ENCODE measurements at places on chromosomes 5 and 9.

- DNase-seq: no peak
These were observed 59.5 kb upstream of the ITGA1 start for GRCh38 chr5:52728224-52728623.

DNA sequence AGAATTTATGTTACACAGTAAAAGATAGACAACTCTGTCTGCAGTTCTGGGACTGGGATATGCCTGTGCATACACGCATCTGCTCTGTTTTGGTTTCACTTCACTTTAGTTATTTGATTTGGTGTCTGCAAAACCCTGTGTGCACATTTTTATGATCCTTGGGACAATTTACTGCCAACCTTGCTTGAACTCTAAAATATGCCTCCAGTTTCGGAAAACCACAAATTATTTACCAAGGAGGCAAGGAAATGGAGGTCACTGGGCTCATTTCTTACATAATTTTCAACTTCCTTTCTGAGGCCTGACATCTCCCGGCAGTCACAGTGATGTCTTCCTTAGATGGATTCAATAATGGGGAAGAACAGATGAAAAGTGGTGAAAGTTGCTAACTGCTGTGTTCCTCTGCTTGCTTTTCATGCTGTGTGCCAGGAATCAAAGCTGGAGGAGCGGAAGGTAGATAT is 61.2 kb upstream of the TAF11L2 start:
- DNase-seq: peak; percentile 24

- no peak for DNase-seq
These were observed 106.8 kb downstream of the PDE6A start for GRCh38 chr5:149837680-149838269.

DNA sequence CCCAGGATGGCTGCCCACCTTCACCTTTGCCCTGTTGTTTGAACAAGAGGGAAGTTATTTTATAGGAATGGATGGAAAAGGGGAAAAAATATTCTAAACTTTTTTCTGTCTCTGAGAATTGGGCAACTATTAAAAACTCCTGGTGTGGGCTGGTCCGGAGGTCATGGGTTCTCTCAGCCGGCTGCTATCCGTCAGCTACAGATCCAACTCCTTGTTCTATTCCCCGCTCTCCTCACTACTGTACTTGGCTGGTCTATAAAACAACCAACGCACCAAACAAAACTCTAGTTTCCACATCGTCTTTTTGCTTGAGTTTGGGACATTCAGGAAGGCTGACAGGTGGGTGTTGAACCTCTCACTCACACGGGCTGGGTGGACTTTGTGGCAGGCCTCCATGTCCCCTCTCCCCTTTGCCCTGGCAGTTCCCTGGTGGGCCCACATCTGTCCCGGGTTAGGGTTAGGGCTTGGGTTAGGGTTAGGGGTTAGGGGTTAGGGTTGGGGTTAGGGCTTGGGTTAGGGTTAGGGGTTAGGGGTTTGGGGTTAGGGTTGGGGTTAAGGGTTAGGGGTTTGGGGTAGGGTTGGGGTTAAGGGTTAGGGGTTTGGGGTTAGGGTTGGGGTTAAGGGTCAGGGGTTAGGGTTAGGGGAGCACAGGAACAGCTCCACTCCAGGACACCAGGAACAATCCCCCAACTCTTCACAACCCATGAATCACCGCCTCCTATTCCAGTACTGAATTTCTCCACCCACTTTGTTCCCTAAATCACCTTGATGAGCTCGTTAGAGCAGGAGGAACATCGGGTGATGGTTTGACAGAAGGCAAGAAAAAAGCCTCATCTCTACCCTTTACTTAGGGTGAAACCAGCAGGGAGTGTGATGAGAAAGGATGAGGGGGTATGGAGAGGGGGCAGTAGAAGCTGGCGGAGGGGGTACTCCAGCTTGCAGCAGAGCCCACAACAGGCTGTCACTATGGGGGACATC is 302.1 kb upstream of the IRX4 start:
- DNase-seq: no peak

- no peak for DNase-seq
These were observed 38.2 kb downstream of the MRPL36 start for GRCh38 chr5:1761453-1761755.

DNA sequence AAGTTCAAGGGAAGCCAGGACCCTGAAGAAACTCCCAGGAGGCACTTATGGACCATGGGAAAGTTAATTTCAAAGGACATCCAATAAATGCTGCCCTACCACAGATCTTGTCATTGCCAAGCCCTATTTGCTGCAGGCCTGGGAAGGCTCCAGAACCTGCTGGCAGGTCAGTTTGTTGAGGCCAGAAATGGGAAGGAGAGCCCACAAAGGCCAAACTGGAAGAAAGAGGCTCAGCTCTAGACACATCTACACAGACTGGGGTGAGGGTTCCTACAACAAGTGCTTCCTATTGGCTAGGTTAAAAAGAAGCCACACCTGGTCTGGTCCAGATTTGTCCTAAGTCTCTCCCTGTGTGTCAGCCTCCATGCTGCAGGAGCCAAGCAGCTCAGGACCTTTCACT is 94.4 kb downstream of the SIL1 start:
- no peak for DNase-seq

DNA sequence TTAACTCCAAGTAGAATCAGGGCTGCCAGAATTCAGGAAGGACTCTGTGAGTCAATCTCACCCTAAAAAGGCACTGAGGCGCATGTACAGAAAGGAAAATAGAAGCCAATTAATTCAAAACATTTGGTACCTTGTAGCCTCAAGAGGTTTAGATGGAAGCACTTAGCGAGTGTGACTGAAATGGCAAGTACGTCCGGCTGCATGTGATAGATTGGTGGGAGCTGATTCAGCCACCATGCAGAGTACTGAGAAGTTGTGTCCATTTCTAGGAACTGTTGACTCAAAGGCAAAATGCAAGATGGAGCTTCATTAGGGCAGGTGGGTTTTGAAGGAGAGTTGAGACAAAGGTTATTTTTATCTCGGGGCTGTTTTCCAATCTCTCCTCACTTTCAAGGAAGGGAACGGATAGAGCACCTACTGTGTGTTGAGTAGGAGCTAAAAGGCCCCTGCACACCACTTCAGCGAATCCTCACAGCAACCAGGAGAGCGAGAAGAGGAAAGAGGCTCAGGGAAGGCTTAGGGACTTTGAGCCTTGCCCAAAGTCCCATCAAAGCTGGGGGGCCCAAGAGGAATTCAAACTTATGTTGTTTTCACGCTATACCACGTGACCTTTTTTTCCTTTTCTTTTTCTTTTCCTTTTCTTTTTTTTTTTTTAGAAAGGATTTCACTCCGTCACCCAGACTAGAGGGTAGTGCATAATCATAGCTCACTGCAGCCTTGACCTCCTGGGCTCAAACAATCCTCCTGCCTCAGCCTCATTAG is 34.6 kb upstream of the CPEB4 start:
- no peak for DNase-seq

GRCh38 chr9:32171339-32171738 is 213.1 kb upstream of the ACO1 start:
- no peak for DNase-seq

GRCh38 chr9:128684325-128685199 is 4.5 kb upstream of the SET start:
- DNase-seq: peak; percentile 69

- no peak for DNase-seq
These were observed 15.2 kb downstream of the FNBP1 start for GRCh38 chr9:130027533-130028365.

- DNase-seq: no peak
These were observed 382.3 kb downstream of the PTPRD start for GRCh38 chr9:10230512-10230911.

DNA sequence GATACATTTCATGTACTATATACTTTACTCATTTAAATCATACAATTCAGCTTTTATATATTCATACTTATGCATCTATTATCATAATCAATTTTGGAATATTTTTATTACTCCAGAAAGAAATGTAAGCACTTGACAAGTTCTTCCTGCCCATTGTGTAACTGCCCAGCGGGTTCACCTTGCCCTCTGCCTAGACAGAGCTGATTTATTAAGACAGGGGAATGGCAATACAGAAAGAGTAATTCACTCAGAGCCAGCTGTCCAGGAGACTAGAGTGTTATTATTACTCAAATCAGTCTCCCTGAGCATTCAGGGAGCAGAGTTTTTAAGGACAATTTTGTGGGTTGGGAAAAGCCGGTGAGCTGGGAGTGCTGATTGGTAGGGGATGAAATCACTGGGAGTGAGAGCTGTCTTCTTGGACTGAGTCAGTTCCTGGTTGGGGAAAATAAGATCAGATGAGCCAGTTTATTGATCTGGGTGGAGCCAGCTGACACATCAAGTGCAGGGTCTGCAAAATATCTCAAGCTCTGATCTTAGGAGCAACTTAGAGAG is 16.1 kb upstream of the SPIN1 start:
- DNase-seq: no peak

GRCh38 chr5:3853362-3853761 is 257.7 kb downstream of the IRX1 start:
- DNase-seq: no peak

DNA sequence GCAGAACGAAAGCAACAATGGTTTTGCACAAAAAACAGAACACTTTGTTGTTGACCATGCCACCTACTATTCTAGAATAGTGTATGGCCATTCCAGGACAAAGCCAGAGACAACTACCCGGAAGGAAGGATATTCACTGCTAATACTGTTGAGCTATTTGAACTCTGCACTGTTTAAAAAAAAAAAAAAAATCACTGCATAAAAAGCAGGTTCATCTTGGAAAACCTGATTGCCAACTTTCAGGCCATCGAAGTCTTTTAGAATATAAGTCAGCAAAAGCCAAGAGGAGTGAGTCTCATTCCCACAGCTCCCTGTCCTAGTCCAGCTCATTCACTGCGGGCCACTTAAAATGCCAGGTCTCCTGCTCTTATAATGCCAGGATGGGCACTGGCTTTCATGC is 4.0 kb downstream of the ENC1 start:
- DNase-seq: no peak

DNA sequence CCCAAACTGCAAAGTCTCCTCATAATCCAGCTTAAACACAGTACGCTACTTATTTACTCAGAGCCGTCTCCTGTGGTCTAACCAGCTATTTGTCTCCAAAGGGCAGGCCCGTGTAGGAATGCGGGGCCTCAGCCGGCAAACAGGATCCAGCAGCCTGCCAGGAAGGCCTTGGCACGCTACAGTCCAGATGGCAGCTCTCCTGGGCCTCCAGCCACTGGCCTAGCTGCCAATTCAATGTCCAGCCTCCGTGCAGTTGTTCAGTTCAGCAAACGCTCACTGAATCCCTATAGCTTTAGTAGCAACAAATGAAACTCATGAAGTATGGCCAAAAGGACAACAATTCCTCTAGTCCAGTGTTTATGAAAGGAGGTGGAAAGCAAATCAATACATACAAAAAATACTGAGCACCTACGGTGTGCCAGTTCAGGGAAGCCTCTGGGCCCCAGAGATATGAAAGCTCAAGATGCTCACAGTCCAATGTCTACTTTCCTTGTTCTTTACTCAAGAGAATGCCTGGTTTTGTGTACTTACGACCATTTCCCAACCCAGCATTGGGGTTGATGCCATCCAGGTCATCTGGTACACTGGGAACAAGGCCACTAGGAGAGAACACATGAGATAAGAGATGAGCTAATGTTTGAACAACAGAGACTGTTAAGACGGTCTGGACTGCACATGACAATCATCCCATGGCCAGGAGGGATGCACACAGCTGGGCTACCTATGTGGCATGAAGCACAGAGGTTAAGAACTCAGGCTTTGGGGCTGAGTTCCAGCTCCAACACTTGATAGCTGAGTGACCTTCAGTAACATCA is 8.3 kb downstream of the CDK5RAP2 start:
- no peak for DNase-seq

GRCh38 chr5:95910521-95910920 is 51.1 kb downstream of the ELL2 start:
- DNase-seq: no peak

DNA sequence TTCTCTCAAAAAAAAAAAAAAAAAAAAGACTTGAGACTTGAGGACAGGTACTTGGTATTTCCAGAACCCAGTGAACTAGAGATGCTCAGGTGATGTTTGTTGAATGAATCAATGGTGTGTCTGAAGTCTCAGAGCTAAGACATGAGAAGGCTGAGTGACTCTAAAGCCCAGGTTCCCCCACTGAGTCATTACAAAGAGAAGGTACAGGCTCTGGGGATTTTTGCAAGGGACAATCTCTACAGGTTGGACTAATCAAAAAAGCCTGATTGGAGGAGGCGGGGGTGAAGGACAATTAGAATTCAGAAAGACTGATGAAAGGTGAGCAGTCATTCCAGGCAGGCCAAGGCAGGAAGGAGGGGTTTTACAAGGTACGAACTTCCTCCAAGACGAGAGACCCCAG is 8.2 kb upstream of the FABP6 start:
- no peak for DNase-seq

DNA sequence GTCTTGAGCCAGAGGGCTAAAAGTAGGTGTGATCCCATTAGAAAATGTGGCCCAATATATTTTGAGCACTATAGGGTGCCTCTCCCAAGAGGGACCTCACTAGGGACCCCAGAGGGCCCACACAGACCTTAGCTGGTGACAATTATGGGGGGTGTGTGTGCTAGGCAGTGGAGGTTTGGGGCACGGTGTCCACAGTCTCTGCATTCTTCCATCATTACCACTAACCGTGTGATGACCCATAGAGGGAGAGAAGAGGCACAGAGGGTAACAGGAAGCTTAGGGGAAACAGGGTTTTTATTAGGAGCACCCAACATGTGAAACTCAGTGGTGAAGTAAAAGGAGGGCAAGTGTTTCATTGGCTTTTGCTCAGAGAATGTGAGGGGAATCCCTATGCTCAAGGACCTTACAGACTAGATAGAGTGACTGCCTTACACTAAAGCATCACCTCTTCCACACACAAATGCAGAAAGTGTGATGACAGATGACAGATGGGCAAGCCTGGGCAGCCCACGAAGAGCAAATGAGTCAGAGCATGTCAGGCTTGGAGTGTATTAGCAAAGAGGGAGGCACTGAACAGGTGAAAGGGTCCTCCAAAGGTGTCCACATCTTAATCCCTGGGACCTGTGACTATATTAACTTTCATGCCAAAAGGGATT is 2.5 kb upstream of the ACTL7A start:
- no peak for DNase-seq

DNA sequence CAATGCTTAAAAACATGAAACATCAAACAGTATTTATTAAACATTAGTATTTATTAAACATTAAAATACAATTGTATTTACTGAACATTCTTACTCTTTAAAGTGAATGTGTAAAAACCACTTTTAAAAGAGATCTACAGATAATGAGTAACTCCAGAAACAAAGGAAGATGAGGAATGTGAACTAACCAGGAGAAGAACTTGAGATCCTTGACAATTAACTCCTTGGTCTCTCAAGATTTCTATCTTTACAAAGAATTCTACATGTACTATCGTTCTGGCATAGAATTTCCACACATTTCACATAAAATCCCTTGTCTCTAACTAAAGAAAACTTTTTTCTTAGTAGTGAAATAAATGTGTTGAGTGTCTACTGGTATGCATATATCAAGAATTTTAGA is 28.7 kb upstream of the IFNE start:
- no peak for DNase-seq

DNA sequence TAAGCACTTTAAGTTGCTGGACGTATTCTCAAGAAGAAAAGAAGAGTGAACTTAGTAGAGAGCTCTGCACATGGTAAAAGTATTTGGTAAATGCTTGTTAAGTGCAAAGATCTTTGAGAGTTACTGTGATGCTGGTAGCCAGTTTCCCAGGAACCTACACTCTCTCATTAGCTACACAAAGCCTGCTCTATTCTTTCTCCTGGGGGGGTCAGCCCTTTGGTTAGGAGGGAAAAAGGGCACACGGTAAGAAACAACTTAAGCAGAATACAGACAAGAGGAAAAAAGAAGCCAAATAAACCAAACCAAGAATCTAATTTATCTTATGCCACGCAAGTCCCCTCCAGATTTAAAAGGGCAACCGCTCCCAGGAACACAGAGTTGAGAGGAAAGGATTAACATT is 1100.1 kb upstream of the CDH10 start:
- DNase-seq: no peak
